Effector memory CD8-positive, alpha-beta T cell (primary cell): ENCODE measurements at places on chromosomes 11 and 22.

- DNase-seq, result no peak
- no peak overlapping the region for H3K27ac ChIP-seq
- no peaks in the 10 kb centered on the region for H3K4me1 ChIP-seq
- H3K36me3 ChIP-seq, result no peaks in the 10 kb centered on the region
Observed at GRCh38 chr11:76030286-76030685, 176.0 kb downstream of the WNT11 start.

DNA sequence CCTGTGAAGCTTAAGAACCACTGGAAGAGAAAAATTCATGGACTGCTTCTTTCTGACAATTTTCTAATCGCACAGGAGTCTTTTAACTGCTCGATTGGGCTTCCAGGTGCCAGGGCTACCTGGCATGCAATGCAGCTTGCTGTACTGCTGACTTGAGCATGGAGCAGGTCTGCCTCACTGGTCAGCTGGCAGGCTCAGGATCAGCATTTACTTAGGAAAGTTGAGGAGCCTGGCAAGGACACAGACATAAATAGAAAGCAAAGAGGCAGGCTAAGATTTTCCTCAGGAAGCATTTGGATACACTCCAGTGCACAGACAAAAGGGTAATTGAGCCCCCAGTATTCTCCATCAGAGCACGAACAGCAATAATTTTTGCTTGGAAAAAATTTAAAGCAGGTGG lies 163.5 kb downstream of the CSNK2A3 start:
- DNase-seq, result no peak
- H3K36me3 ChIP-seq, result no peaks in the 10 kb centered on the region
- no peak overlapping the region for H3K4me3 ChIP-seq
- peaks cover 33% of the 10 kb centered on the region for H3K27me3 ChIP-seq

DNA sequence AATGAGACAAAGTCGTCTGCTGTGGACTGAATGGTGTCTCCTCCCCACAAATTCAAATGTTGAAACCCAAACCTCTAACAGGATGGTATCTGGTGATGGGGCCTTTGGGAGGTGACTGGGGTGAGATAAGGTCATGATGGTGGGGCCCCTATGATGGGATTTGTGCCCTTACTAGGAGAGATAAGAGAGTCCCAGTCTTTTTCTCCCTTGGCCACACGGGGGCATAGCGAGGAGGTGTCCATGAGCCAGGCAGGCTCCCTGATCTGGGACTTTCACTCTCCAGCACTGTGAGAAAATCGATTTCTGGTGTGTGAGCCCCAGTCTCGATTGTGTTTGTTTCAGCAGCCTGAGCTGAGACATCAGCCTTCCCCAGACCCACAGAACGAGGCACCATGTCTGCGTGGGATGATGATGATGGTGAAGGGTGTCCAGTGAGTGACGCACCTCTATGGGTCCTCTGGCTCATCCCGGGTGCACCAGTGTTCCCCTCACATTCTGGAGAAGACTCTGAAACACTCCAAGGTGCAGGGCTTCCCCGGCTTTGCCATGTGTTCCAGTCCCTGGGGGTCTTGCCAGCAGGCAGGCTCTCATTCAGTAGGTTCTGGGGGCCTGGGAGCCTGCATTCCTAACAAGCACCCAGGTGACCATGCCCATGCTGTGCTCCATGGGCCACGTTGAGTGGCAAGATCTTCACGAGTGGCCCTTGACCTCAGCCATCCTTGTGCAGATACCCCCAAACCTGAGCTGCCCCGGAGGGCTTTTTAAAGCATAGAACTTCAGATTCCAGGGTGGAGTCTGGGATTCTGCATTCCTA lies 363.0 kb downstream of the CTTN start:
- no peak overlapping the region for H3K27ac ChIP-seq
- no peak overlapping the region for H3K4me3 ChIP-seq
- H3K27me3 ChIP-seq, result peaks cover 24% of the 10 kb centered on the region
- DNase-seq, result no peak
- H3K36me3 ChIP-seq, result no peaks in the 10 kb centered on the region

DNA sequence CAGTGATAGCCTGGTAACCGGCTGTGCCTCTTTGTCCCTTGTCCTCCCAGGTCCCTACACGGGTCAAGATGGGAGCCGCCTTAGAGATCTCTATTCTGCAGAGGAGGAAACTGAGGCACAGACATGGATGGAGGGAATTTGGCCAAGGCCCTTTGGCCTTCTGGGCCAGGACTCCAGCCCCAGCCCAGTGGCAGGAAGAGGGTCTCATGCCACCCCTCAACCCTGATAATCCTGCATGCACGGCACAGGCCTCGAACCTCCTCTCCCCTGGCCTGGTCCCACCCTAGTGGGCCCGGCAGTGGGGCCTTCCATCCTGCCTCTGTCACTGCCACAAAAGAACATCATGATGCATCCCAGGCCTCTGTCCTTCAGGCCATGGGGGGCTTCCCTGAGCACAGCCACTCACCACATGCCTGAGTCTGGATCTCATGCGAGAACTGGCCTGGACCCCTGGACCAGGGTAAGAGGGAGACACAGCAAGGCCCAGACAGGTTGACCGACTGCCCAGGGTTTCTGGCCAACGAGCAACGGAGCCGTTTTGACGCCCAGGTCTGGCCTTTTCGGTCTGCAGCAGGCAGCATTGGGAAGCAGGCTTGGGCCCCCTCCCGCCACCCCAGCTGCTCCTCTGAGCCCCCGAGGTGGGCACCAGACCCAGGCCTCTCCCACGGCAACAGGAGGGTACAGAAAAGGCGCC lies 6.5 kb downstream of the LINC01488 start:
- H3K4me1 ChIP-seq, result no peaks in the 10 kb centered on the region
- H3K27me3 ChIP-seq, result no peaks in the 10 kb centered on the region
- no peak overlapping the region for H3K4me3 ChIP-seq
- no peak overlapping the region for H3K27ac ChIP-seq
- no peaks in the 10 kb centered on the region for H3K36me3 ChIP-seq

- H3K36me3 ChIP-seq, result no peaks in the 10 kb centered on the region
- no peak overlapping the region for H3K27ac ChIP-seq
- no peak overlapping the region for H3K4me3 ChIP-seq
- no peaks in the 10 kb centered on the region for H3K4me1 ChIP-seq
Observed at GRCh38 chr22:49242480-49242879, 585.2 kb downstream of the BRD1 start.

DNA sequence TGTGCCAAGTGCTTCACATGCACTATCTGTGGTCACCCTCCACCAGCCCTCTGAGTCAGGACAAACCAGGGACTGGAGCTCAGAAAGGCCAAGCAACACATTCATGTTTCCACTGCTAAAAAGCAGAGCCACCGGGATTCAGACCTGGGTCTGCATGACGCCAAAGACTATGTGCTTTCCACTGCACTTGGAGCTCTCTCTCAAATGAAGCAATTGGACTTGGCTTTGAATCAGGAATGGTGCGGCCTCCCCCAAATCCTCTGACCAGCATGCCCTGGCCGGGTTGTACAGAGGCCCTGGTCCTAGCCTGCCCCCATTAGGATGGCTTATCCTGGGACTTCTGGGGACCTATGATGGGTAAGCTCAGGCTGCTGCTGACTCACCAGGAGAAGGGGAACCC lies 80.7 kb downstream of the PKNOX2 start:
- H3K4me1 ChIP-seq, result no peaks in the 10 kb centered on the region
- H3K4me3 ChIP-seq, result no peak overlapping the region
- no peak overlapping the region for H3K27ac ChIP-seq
- no peaks in the 10 kb centered on the region for H3K36me3 ChIP-seq
- DNase-seq, result no peak

DNA sequence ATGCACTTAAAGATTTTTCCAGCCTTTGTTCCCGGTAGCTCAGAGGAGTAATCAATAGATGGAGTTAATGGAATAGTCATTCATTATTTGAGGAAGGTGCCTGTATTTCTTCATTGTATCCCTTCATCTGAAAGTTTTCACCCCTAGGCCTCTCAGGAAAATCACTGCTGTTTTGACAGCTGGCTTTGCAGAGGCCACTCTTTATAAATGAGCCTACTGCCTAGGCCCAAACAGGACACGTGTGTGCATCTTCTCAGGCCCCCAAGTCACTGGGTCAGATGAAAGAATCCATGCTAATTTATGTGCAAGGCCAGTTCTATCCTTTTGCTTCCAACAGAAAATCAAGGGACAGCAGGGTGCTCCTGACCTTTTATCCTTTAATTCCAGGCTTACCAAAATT lies 76.8 kb downstream of the MPPED2 start:
- DNase-seq, result no peak
- no peak overlapping the region for H3K4me3 ChIP-seq
- no peaks in the 10 kb centered on the region for H3K27me3 ChIP-seq
- H3K27ac ChIP-seq, result no peak overlapping the region

GRCh38 chr11:121091492-121092152 lies 9.4 kb upstream of the TECTA start:
- H3K36me3 ChIP-seq, result peaks cover 5% of the 10 kb centered on the region
- no peaks in the 10 kb centered on the region for H3K4me1 ChIP-seq
- H3K27me3 ChIP-seq, result no peaks in the 10 kb centered on the region
- DNase-seq, result no peak
- H3K27ac ChIP-seq, result no peak overlapping the region

GRCh38 chr11:134667175-134667500 lies 255.1 kb upstream of the B3GAT1 start:
- H3K4me3 ChIP-seq, result no peak overlapping the region
- no peak overlapping the region for H3K27ac ChIP-seq
- peaks cover 65% of the 10 kb centered on the region for H3K27me3 ChIP-seq
- H3K4me1 ChIP-seq, result no peaks in the 10 kb centered on the region

GRCh38 chr11:68026391-68027105 lies 3.9 kb upstream of the NDUFS8 start:
- H3K27ac ChIP-seq, result no peak overlapping the region
- no peak for DNase-seq
- H3K4me3 ChIP-seq, result no peak overlapping the region

- H3K27ac ChIP-seq, result peak overlapping the region; percentile 93
- peaks cover 52% of the 10 kb centered on the region for H3K4me1 ChIP-seq
- H3K27me3 ChIP-seq, result no peaks in the 10 kb centered on the region
- H3K36me3 ChIP-seq, result peaks cover 5% of the 10 kb centered on the region
Observed at GRCh38 chr11:46560300-46560991, 33.4 kb downstream of the AMBRA1 start.

DNA sequence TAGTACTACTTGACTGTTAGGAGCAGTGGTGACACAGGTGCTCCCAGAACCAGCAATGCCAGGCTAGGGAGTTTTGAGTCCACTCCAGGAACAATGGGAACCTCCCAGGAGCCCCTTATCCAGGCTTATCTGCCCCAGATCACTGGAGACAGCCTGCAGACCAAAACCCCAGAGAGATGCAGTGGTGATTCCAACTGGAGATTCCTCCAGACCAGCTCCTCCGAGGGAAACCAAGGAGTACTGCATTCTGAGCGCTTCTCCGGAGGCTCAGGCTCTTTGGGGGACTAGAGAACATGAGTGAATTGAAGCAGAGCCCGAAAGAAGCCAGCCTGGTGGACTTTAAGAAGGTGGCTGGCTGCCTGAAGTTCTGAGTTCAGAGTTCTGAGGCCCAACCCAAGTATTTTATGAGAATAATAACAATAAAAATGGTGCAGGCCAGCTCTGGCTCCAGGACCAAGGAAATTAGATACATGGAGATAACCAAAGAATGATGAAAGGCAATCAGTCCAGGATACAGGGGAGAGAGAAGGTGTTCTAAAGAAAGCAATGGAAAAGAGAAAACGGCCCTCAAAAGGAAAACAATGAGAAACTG lies 1.3 kb upstream of the TMEM25 start:
- peaks cover 7% of the 10 kb centered on the region for H3K36me3 ChIP-seq
- peaks cover 30% of the 10 kb centered on the region for H3K4me1 ChIP-seq
- no peak for DNase-seq
- H3K27me3 ChIP-seq, result no peaks in the 10 kb centered on the region

GRCh38 chr22:46679706-46680269 lies 58.3 kb downstream of the CERK start:
- peaks cover 4% of the 10 kb centered on the region for H3K4me1 ChIP-seq
- peak overlapping the region; percentile 53 for H3K27ac ChIP-seq
- H3K27me3 ChIP-seq, result no peaks in the 10 kb centered on the region
- H3K36me3 ChIP-seq, result peaks cover 17% of the 10 kb centered on the region
- no peak overlapping the region for H3K4me3 ChIP-seq
- DNase-seq, result no peak

DNA sequence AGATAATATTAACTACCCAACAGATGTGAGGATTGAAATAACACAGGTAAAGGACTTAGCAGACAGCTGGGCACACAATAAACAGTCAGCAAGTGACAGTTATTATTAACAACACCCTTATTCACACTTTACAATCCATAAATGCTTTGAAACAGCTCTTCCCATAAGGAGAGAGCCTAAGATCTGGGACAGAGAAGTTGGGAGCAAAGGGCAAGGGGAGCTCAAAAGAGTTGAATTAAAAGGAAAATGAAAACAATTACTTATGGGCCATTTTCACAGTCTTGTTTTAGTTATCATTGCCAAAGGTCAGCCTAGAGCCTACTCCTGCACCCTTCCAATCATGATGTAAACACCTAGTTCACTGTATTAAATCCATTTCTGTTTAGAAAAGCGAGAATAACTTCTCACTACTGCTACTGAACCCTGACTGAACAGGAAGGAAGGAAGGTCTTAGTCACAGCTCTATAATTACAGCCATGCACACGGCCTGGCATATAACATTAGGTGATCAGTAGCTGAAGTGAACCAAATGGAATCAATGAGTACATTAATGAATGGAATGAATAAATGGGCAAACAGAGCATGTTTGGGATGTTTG lies 111.3 kb downstream of the PLEKHA7 start:
- H3K36me3 ChIP-seq, result no peaks in the 10 kb centered on the region
- peaks cover 17% of the 10 kb centered on the region for H3K4me1 ChIP-seq
- no peaks in the 10 kb centered on the region for H3K27me3 ChIP-seq
- H3K27ac ChIP-seq, result no peak overlapping the region

DNA sequence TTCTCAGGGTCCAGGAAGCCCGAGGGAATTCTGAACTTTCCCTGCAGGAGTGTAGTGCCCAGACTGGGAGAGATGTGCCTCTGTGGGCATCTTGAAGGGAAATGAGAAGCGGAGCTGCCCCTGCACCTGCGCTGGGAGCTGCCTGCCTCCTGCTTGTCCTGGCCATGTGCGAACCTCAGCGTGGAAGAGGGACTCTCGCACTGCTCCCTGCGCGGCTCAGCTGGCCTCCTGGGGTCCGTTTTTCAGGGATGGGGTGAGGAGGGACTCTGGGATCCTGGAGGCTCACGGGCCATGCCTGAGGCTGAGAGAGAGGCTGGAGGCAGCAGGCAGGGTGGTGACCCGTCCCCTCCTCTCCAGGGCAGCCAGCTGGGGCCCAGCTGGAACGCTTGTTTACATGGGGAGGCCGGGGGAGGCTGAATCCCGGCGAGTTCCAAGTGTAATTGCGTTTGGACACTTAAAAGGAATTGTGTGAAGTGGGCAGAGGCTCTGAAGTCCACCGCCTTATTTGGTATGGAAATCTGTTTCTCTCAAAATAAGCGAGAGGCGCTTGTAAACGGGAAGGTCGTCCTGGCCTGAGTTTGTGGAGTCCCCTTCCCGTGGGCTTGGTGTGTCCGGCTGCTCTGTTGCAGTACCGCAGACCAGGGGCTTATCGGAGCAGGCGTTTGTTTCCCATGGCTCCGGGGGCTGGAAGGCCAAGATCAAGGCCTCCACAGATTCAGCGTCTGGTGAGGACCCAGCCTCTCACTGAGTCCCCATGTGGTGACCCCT lies 1.2 kb upstream of the MRGPRF start:
- no peak for DNase-seq
- no peak overlapping the region for H3K27ac ChIP-seq
- H3K4me1 ChIP-seq, result no peaks in the 10 kb centered on the region
- H3K4me3 ChIP-seq, result no peak overlapping the region
